Fibroblast of skin of abdomen (primary cell): ENCODE measurements at places on chromosomes 16 and 17.
A peak's percentile ranks its signal among the peaks of the same experiment; 100 is the strongest.

GRCh38 chr17:32746698-32747097 is 130.2 kb downstream of the MYO1D start:
- DNase-seq = peak; percentile 33

DNA sequence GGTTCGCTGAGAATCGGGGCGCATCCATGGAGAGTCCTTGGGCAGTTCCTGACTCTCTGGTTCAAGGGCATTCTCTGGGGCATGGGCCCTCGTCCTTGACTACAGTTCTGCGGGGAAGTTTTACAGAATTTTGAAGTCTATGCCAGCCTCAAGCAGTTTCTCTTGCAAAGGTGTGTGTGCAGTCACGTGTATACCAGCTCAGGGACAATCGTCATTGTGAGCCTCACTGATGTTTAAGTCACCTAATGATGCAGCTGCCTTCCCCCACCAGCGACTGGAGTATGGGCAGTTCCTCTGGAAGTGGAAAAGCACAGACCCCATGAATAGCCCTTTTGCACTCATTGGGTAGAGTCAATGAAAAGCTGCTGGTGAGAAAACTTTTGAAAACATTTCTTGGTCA is 1.3 kb downstream of the PLCG2 start:
- DNase-seq = no peak

- DNase-seq = no peak
These were observed 12.3 kb downstream of the RAI1 start for GRCh38 chr17:17693253-17694168.

GRCh38 chr16:56776562-56776961 is 46.6 kb downstream of the NUP93 start:
- peak; percentile 51 for DNase-seq

DNA sequence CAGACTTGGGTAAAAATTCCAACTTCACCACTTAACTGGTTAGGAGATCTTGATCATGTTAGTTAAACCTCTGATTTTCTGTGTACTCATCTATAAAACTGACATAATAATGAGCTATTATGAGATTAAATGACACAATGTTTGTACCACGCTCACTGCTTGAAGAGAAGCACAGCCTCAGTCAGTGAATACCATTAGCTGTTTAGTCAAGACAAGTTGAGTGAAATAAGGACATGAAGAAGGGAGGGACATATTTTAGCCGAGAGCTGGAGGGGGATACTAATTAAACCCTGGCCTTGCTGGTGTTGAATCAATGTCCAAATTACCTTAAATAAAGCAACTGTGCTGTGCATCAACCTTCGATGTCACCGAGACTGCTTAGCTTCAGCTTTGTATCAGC is 105.1 kb upstream of the TOX3 start:
- no peak for DNase-seq

DNA sequence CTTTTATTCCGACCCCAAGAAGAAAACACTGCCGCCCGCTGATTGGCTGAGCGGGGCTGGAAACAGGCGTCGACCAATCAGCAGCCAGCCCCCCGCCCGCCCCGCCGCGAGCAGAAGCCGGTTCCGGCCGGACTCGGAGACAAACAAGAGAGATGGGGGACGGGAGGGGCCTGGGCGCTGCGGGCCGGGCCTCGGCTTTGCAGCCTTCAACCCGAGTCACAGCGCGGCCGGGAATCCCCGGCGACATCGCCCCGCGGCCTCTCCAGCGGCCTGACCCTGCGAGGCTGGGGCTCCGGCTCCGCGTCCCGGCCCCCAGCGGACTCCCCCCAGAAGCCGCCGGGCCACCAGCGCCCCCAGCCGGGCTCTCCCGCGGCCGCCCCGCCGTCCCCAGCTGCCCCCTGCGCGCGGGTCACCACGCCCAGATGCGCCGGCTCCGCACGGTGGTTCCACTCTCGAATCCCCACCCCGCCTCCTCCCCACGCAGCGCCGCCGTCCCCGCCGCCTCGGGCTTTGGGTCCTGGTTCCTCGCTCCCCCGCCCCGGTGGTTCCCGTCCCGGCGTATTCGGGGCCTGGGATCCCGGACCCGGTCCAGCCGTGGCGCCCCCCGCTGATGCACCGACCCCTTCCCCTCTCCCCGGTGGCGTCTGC is 346 bp upstream of the SLC43A2 start:
- DNase-seq = peak; percentile 92

DNA sequence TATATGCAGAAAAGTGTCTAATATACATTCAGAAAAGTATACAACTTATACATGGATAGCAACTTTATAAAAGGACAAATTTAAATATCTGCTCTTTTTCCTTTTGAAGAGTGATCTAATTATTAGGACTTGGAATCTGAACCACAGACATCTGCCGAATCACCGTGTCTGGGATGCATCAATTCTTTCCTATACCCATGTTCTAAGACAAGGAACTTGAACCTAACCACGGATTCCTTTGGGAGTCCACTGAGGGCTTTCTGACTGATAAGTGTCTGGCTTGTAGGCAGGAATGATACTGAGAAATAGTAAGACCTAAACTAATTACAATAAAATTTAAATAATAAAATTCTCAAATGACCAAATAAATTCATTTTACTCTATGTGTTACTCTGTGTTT is 54.2 kb downstream of the NDEL1 start:
- peak; percentile 76 for DNase-seq

- no peak for DNase-seq
These were observed 4.3 kb upstream of the XYLT1 start for GRCh38 chr16:17475104-17475503.

- DNase-seq = no peak
These were observed 44.2 kb upstream of the RASD1 start for GRCh38 chr17:17540278-17540906.

GRCh38 chr16:4970010-4970409 is 11.9 kb downstream of the SEC14L5 start:
- no peak for DNase-seq
